SW480 (cell line): ENCODE measurements at places on chromosomes 3 and 15.

- DNase-seq = no peak
Measured at GRCh38 chr3:66303491-66303901, 82.7 kb downstream of the SLC25A26 start.

- DNase-seq = no peak
Measured at GRCh38 chr3:151946606-151947005, 73.2 kb downstream of the SUCNR1 start.

- DNase-seq = peak; percentile 74
Measured at GRCh38 chr15:97903971-97904572, 56.4 kb upstream of the ARRDC4 start.

DNA sequence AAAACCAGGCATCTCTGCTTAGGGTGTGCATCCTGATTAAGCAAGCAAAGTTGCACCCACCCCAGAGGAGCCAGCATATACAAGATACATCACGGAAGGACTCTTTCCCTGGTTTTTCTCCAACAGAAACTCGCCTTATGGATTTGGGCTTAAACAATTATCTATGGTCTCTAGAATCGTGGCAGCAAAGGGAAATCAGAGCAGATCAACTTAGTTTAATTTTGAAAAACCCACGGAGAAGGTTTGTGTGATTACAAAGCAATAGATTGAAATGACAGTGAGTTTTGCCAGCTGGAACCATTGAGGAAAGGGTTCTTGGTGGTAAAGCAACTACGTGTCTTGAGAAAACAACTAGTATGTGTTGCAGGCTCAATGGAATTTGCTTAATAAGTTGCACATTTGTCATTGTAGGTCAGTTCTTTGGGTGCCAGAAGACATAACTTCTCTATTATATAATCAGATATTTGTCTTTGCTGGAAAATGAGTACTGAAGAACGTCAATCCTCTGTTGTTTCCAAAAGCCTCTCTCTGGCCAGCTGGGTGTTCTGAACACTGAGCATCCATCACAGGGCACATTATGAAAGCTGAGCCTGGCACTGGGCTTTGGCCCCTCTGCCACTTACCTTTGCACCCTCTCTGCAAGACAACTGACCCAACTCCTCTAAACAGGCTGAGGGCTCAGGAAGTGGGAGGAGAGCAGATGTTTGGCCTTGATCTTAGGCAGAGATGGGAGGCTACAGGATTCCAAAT lies 75.7 kb upstream of the FBN1 start:
- no peak for DNase-seq

DNA sequence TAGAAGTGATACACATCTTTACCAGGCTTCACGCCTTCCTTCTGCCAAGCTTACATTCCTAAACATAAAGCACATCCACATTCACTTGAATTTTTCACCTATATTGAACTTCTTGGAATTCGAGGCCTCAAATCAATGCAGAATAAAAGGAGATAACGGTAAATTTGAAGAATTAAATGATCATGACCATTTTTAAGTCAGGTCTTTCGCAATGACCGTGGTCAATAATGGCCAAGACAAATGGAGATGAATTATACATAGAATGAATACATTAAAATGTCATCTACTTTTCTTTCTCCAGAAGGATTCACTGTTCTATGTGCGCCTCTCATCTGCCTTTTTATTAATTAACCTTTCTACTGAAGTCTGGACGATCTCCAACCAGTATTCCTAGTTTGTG lies 5.3 kb upstream of the GOLGA8A start:
- DNase-seq = no peak

DNA sequence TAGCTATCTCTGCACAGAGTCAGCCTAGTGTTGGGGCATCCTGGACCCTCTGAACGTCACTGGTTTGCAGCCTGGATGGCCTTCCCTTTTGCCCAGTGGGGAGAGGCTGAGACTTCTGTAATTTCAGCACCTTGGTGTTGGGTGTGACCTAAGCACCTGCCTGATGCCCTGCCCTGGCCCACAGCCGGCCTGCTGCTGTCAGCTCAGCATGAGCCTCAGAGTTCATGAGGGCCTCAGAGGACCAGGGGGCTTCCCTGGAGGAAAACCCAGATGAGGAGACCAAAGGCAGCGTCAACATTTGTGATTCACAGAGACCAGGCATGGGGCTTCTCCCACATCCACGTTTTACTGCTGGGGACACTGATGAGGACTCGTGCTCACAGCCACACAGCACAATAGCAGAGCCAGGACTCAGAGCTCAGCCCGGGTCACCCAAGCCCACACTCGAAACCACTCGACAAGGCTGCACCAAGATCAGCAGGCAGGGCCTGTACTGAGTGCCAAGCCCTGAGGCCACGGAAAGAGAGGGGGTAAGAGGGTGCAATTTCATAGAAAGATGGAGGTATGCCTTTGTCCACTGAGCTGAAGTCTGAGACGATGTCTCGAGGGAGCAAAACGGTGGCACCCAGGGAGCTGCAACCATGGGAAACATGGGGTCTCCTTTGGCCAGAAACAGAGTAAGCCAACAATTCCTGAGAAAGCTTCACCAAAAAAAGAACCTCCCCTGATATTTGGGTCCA lies 9.9 kb upstream of the GP9 start:
- DNase-seq = no peak

DNA sequence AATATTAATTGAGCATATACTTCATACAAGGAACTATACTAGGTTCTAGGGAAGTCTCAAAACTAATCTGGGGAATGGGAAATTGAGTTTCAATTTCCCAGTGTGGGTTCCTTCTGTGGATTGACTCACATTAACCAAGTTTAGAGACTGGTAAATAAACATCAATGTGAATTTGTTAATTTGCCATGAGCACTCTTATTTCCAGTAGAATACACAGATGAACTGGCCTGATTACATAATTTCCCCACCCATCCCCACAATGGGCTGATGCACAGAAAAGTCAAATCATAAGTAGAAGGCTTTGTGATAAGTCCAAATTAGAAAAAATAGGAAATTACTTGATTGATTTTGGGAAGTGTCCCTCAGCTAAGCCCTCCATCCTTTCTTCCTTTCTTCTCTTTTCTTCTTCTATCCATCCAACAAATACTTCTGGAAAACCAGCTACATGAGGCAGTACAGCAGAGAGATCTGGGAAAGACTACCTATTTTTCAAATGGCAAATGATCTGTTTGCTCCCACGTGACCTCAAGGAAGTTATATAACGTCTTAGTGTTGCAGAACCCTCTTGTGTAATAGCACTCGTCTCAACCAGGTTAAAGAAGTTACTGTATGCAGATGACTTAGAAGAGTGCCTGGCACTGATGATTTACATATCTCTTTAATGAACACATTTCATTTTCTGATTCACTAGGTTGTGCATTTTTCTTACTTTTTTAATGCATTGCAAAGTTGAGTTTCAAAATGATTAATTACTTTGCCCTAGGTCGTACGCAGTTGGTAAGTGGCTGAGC lies 312.3 kb downstream of the SV2B start:
- no peak for DNase-seq

GRCh38 chr3:40920041-40920440 lies 279.3 kb upstream of the CTNNB1 start:
- peak; percentile 64 for DNase-seq

DNA sequence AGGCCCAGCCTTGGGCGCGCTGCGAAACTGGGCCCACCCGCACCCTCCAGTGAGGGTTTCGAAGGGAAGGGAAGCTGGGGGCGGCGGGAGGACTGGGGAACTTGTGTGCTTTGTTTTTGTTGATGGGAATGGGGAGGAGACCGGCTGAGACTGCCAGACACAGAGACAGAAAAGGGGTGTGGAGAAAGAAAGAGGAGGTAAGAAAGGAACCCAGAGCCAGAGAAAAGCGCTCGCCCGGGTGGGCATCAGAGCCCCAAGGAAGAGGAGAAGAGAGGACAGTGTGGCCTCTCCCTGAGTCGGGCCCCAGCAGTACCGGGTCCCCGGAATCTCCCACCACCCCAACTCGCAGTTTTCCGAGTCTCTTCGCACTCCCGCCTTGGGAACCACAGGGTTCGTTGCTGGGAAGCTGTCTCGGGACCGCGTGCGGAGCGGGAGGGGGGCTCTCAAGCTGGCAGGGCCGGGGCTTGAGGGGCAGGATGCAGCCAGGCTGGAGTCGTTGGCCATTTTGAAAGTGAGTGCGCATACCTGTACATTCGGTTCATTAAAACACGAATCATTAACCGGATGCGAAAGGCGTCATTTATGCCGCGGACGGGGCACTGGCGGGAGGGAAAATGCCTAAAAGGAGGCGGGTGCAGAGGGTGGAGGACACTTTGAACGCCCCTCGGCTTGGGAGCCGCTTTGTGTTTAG lies 3.1 kb downstream of the SKOR1 start:
- DNase-seq = no peak
